Fibroblast of pulmonary artery (primary cell): ENCODE measurements at places on chromosomes 4 and X.

- DNase-seq, result no peak
Measured at GRCh38 chrX:4240541-4241194, 527.2 kb upstream of the PRKX start.

DNA sequence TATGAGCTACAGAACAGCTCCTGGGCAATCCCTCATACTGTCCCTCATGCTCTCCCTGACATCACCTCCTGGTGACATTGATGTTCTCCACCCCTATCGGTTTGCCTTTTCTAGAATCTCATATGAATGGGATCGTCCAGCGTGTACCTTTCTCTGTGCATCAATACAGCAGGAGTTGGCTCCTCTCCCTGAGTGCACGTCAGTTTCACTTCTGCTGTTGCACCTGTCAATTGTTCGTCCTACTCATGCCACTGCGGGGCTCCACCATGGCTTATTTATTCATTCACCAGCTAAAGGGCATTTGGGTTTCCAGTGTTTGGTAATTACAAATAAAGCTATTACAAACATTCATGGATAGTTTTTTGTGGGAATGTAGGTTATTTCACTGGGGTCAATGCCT lies 269.1 kb upstream of the ZFP42 start:
- DNase-seq, result no peak

DNA sequence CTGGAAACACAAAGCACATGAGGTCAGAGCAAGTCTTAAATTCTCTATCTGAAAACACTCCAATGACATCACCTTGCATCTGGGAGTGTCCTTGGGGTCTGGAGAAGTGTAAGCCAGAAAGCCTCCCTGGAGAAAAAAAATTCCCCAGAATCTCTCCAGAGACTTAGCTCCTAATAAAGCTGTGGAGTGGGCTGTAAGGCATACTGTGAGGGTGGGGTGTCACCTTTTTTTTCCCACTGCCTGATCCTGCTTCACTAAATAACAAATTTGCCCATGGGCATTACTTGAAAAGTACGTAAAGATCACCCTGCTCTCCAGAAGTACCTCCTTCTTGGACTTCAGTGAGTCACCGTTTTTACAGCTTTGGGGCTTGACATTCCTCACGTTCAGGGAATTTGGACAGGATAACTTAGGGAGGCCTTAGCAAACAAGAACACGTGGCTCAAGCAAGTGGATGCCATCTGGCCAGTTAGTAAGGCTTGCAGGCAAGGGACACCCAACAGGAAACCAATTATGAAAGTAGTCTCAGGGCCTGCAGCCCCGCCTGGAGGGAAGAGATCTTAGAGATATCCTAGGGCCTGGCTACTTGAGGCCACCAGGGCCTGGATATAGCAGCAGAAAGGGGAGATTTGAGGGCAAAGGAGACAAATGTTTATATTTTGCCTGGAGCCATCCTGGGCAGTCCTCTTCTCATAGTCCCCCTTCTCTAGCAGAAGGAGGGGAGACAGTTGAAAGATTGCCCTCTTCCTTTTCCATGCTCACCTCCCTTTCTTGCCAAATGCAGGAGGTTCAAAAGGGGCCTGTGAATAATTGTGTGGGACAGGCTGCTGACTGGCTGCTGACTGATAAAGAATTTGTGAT lies 60.1 kb upstream of the PLAC1 start:
- peak; percentile 94 for DNase-seq

DNA sequence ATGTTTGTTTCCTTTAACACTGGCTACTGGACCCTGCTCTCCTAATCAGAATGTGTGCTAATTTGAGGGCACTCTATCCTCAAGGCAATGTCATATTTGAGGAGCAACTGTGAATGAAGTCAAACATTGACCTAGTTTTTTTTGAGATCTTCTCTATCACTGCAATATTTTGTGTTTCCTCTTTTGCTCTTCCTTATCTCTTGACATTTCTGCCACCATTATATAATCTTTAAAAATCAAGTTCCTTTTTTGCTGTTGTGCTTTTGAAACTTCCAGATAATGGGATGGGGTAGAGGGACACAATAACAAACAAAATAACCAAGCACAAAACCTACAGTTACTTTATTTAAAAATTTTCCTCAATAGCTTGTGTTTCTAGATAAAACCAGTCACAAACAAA lies 7.4 kb upstream of the WDFY3 start:
- no peak for DNase-seq

- peak; percentile 8 for DNase-seq
Measured at GRCh38 chr4:124854968-124855367, 142.4 kb upstream of the ANKRD50 start.

DNA sequence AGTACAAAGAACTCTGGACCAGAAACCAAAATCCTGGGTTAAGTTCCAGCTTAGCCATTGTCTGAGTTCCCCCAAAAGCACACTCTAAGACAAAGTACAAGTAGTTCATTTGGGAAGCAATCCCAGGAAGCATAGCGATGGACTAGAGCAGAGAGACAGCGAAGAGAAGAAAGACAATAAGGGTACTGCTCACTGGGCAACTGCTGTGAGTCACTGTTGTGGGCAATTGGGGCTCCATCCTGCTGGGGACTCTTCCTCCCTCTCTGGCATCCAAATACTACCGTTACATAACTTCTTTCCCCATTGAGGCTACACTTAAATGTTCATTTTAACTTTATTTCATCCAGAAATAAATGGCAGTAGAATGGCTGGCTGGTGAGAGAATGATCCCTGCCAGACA lies 14.1 kb downstream of the SRPX start:
- no peak for DNase-seq

DNA sequence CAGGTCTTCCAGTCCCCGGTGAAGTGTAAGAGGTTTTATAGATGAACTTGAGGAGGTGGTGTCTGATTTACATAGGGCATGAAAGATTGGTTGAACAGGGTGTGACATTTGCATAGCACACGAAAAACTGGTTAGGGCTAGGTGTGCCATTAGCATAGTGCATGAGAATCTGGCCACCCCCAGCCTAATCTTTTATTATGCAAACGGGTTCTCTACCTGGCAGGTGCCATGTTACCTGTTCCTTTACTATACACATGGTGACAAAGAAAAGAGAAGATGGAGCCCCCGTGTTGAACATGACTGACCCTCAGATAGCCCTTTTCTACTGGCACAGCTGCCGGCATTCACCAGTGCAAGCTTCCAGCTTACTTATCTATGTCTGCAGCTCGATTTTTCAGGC lies 71.0 kb downstream of the UCHL1 start:
- DNase-seq, result no peak

DNA sequence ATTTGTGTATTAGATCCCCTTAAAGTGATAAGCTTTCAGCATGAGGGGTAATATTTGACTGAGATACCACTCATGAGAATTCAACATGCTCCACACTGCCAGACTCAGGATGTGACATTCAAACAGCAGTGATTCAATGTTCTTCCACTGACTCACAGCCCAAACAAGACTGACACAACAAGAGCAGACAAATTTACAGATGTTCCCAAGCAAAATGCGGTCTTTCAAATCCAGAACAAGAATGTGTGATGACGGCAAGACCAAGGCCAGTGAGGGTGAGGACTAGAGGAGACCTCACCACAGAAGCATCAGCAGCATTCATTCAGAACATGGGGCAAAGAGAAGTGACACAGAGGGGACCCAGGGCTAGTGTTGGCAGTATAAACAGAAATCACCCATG lies 99.3 kb upstream of the GRIA3 start:
- DNase-seq, result peak; percentile 49

GRCh38 chrX:41561045-41561444 lies 113.9 kb downstream of the NYX start:
- DNase-seq, result peak; percentile 91

GRCh38 chr4:85780664-85781063 lies 305.7 kb downstream of the ARHGAP24 start:
- DNase-seq, result peak; percentile 84

- DNase-seq, result no peak
Measured at GRCh38 chr4:95409750-95410149, 139.0 kb downstream of the UNC5C start.

- no peak for DNase-seq
Measured at GRCh38 chr4:181949704-181950312, 293.4 kb upstream of the TENM3 start.

GRCh38 chr4:128354205-128354821 lies 66.7 kb upstream of the PGRMC2 start:
- DNase-seq, result peak; percentile 93

- no peak for DNase-seq
Measured at GRCh38 chr4:176309046-176309445, 10.7 kb upstream of the SPCS3 start.

GRCh38 chr4:44146516-44146915 lies 302.1 kb downstream of the KCTD8 start:
- DNase-seq, result no peak

DNA sequence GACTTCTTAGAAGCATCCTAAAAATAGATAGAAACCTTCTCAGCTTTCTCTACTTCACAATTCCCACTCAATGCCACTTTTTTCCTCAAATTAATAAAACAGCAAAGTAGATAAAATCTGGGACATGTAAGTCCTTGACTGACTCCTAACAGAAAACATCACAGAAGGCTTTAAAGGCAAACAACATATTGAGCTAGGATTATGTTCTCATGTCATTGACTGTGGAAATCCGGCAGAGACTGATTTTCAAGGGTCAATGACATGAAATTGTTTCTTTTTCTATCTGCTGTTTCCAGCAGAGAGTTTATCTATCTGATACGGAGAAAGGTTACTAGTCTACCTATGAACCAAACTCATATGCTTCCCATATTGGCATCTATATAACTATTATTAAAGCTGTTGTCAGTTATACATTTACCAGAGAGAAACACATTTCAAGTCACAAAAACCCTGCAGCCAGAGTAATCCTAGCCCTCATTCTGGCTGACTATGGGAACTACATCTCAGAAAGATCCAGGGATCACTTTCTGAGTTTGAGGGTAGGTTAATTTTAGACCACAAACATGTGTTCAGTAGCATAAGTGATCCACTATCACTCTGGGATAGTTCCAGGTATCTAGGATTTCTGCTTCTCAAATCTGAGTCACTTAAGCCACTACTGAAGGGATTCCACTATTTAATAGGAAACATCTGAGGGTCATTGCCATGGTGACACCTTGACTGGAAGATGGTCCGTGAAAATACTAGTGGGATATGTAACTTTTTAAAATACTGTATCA lies 147.6 kb downstream of the PPP3CA start:
- DNase-seq, result peak; percentile 23

- no peak for DNase-seq
Measured at GRCh38 chr4:140141210-140141835, 12.7 kb downstream of the MAML3 start.

DNA sequence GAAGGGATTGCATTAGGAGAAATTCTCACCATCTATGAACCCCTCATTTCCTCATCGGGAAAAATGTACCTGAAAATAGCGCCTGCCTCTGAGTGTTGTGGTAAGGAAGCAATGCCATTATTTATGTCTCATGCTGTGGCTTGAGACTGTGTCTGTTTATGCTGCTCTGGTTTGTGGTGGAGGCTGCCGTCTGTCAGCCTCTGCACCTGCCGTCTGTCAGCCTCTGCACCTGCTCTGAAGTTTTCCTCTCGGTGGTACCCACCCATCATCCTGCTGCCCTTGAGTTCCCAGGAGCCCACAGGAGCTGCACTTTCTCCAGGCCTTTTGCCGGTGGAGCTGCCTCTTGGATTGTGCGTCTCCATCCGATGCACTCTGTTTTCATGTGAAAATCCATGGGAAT lies 68.5 kb upstream of the PPP2R3B start:
- no peak for DNase-seq

DNA sequence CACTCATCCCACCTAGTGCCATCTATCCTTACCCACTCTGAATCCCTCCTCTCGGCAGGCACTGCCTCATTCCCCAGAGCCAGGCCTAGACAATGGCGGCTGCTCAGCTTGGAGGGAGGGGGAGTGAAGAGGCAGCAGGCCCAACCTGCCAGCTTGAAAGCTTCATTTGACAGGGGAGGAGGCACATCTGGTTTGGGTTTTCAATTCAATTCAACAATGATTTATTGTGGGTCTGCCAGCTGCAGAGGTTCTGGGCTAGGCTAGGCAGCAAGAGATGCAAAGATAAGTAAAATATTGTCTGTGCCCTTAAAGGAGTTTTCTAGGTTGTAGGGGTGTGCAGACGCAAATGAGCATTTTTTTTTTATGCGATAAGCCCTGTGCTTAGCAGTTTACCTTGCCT lies 58.5 kb downstream of the RTL9 start:
- DNase-seq, result no peak

- no peak for DNase-seq
Measured at GRCh38 chrX:134173541-134174272, 63.3 kb upstream of the CCDC160 start.

DNA sequence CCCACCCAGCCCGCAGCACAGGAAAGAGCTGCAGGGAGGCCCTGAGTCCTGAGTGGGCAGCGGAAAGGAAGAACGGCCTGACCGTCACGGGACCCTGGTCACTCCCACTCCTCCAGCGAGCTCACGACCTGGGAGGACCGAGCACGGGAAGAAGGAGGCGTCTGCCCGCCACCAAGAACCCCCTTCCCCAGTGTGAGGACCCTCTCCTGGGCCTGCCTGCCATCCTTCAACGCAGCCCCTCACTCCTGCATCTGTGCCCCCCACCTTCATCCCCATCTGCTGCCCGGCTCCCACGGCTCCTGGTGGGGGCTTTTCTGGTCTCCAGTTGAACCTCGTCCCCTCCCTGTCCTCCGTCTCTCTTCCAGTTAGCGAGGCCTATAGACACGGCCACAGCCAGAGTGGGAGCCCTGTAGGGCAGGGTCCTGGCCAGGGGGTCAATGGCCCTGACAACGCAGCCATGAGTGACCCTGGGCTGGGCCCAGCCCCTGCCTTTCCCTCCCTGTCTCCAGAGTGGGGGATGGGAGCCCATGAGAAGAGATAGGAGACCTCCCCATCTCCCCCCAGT lies 41.3 kb upstream of the MXD4 start:
- no peak for DNase-seq

GRCh38 chr4:10456595-10457254 lies 501 bp downstream of the ZNF518B start:
- DNase-seq, result peak; percentile 67

GRCh38 chr4:100517864-100518341 lies at the start of gene EMCN:
Gene EMCN (minus strand): TSS chr4:100518022. CDS start chr4:100517914, 108 bp downstream.
- DNase-seq, result peak; percentile 79

DNA sequence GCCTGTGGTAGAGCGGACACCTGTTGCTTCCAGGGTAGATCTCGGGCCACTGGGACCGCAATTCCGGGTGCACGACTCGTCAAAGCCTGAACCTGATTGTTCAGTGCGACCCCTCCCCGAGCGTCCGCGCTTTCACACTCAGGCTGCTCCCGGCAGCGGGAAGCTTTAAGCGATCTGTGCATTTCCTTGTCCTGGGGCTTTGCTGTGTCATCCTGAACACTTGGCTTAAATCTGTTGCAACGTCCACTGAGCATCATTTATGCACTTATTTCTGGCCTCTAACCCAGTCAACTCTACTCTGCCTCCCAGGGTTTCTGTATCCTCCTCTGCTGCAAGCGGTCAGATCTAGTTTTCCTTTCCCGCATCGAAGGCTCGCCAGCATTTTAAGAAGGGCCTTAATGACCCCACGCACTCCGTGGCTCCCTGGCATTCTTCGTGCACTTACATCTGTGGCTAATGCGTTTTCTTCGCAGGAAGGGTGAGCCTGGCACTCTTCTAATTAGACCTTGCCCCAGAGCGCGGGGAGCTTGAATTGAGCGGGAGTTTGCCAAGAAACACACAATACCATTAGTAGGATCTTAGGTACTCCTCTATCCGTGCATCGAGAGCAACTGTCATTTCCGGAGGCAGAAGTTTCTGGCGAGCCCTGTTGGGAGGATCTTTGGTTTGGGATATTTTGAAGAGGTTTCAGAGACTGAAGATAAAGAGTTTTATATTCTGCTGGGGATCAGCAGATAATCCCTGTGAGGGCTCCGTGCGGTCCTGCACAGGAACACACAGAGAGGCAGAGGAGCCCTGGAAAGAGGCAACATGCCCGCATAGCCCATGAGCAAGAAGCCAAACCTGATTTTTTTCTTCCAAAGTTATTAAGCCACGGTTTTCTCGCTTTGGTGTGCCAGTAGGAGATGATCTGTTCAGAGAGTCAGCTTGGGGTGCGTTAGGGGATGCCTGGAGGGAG lies 654 bp upstream of the DDIT4L start:
- peak; percentile 51 for DNase-seq
